ENCODE measurements at places on chromosomes 11 and 22. TPM values are rescaled to one million over a fixed set of nuclear protein-coding genes. Genes with fewer than 3 reads are reported as not detected.

GRCh38 chr22:20223421-20224255 lies 44.5 kb downstream of the RTN4R start:
- DNase-seq = no peak

GRCh38 chr22:43441216-43441615 lies 29.4 kb downstream of the MPPED1 start:
- no peak for DNase-seq

DNA sequence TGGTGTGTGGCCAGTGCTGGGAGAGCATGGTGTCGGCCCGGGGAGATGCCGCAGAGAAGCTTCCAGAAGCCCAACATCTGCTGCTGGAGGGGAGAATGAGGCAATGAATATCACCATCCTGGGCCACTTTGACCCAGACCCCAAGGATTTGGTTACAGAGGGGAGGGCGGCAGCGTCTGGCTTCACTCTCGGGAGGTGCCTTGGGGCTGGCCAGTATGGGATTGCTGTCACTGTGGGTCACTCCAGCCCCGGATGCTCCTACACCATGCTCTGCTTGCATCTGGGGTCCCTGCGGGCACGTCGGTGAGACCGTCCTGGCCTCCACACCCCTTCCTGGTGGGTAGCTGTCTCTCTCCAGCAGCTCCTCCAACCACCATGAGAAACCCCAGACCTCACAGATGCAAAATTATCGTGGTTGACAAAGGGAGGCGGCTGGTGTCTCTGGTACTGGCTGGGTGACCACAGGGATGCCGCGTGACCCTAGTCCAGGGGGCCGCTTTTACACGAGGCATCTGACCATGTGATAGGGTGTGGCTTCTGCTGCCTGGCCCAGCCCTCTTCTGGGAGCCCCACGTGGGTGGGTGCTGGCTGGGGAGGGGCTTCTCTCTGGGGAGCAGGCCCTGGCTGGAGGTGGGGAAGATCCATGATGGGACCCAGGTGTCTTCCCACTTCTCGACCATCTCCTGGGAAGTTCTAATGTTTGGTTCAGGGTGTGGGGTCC lies 5.7 kb downstream of the KCNQ1 start:
- DNase-seq = no peak

GRCh38 chr11:72038491-72038890 lies 39.8 kb downstream of the IL18BP start:
- DNase-seq = no peak

- no peak for DNase-seq
These were observed 126.9 kb downstream of the KCNQ1 start for GRCh38 chr11:2571598-2572281.

DNA sequence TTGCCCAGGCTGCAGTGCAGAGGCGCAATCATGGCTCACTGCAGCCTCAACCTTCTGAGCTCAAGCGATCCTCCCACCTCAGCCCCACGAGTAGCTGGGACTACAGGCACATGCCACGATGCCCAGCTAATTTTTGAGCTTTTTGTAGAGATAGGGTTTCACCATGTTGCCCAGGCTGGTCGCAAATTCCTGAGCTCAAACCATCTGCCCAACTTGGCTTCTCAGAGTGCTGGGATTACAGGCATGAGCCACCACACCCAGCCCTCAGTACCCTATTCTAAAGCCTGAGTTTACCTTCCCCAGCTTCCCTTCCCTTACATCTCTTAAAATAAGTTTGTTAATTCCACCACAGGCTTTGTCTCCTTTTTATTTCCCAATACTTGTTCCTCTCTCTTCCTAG lies 59.1 kb downstream of the AMBRA1 start:
- DNase-seq = no peak

GRCh38 chr22:47610281-47610680 lies 847.8 kb downstream of the TBC1D22A start:
- no peak for DNase-seq

- no peak for DNase-seq
These were observed 34.9 kb downstream of the GRAMD4 start for GRCh38 chr22:46654927-46655595.

DNA sequence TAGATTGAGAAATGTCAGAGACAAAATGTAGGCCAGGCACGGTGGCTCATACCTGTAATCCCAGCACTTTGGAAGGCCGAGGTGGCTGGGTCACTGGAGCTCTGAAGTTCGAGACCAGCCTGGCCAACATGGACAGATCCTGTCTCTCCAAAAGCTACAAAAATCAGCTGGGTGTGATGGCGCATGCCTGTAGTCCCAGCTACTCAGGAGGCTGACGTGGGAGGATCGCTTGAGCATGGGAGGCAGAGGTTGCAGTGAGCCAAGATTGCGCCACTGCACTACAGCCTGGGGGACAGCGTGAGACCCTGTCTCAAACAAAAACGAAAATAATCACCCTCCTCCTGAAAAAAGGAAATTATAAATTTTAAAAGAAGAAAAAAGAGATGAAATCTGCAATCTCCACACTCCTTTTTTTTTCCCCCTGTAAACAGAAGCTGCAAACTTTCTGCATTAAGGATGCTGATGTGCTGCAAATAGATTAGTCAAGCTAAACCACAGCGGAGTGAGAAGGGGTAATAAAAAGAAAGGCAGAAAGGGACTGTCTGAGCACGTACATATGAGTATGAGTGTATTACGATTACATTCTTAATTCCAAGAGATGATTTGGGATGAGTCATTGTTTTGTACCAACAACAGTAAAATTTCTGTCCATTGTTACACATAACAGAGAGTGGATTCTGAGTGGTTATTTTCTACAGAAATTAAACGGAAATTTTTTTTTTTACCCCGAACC lies 87.3 kb downstream of the SIK3 start:
- DNase-seq = no peak

DNA sequence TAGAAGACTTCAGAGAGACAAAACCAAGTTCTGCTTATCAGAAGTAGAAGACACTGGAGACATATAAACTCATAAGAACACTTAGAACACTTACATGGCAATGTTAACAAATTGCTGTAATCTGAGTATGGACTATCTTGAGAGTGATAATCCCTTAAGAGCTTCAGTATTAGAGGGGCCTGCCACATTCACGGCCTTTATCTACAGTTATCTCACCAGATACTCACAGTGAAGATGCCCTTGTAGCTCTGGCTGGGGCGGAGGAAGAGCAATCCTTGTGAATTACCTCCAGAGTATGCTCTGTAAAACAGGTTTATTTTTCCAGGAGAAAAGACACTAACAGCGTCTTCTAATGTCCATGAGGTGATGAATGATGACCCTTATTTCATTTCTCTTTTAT lies 762.8 kb downstream of the FAM181B start:
- DNase-seq = no peak

DNA sequence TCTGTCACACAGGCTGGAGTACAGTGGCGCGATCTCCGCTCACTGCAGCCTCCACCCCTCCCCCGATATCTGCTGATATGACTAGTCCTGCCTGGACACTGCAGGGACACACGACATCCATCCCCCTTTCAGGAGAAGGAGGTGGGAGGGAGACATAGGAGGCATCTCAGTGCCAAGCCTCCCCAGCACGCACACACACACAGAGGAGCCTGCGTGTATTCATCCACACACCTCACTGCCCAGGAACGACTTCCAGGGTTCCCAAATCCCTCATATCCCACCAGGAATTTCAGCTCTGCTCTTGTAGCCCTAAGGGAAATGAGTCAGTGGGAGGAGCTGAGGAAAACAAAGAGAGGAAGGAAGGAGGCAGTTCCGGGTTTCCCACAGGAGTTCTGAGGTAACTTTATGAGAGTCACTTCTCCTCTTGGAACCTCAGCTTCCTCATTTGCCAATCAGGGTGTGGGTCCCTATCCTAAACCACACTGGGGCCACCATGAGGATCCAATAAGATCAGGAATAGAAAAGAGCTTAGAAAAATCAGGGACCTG lies 37.2 kb upstream of the ACER3 start:
- DNase-seq = no peak

GRCh38 chr11:112590764-112591163 lies 330.1 kb upstream of the PLET1 start:
- DNase-seq = no peak

DNA sequence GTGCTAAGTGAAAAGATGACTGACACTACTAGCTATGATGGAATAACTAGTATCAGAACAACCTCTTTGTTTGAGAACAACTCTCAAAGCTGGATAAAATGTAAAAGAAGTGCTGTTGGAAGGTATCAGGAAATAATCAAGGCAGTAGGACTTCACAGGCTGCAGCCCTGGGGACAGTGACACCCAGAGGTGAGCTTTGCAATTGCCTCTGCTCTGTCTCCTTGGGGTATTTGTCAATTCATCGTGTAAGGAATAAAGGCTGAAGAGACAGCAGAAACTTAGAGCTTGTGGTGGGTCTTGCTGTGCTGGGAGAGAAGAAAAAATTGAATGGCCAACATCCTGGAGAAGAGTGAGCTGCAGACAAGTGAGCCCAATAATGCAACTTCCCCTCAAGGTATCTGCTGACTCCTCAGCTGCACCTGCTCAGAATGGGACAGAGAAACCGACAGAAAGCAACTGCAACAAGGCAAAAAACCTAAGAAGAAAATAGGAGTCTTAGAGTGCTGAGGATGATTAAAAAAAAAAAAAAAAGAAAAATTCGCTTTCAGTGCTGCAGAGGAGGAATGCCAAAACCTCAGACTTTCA lies 141.1 kb downstream of the RCN1 start:
- DNase-seq = peak; percentile 60

GRCh38 chr11:84722583-84723108 lies 904.5 kb downstream of the DLG2 start:
- no peak for DNase-seq

DNA sequence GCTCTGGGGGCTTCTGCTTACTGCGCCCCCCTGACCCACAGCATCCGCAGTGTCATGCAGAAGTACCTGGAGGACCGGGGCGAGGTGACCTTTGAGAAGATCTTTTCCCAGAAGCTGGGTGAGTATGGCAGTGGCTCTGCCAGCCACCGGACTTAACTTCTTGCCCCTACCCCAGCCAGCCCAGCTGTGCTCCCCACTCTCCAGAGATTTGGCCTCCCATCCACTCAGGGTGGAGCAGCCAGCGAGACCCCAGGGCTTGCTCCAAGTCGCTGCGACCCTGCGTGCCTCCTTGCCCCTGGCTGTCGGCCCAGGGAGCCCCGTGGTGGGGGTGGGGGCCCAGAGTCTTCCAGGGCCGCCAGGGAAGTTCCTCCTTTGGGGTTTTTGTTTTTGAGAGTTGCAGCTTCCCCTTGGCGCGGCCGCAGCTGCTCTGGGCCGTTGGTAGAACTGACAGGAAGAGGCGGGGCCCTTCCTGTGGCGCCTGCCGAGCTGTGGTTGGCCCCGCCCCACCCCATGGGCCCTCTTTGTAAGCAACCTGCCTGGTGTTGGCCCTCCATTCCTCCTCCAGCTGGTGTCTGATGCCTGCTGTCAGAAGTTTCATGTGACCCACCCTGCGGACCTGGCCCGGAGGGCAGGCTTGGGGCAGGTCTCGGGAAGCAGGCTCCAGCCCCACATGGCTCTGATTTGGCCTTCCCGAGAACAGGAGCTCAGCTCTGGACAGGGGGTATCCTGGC lies 11.1 kb downstream of the GRK2 start:
- peak; percentile 98 for DNase-seq

DNA sequence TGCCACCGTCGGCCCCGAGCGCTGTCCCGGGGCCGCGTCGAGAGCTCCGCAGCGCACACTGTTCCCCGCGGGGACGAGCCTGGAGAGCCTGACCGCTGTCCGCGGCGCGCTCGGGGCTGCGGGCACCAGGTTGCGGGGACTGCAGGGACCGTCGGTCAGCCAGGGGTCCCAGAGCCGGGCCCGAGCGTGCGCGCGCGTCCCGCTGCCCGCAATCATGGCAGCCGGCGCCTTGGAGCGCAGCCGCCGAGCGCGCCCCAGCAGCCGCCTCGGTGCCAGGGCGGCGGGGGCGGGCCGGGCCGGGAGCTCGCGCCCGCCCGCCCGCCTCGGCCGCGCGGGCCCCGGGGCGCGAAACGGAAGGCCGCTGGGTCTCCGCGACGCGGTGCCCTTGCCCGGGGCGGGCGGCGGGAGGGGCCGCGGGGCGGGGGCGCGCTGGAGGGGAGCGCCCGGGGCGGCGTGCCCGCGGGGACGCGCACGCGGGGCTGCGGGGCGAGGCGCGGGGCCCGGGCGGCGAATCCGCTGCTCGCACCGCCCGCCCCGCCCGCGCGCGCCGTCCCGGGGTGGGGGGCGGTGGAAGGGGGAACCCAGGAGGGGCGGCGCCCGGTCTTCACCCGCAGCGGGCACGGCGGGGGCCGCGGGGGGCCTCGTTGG lies 79.4 kb upstream of the PPARA start:
- DNase-seq = no peak

DNA sequence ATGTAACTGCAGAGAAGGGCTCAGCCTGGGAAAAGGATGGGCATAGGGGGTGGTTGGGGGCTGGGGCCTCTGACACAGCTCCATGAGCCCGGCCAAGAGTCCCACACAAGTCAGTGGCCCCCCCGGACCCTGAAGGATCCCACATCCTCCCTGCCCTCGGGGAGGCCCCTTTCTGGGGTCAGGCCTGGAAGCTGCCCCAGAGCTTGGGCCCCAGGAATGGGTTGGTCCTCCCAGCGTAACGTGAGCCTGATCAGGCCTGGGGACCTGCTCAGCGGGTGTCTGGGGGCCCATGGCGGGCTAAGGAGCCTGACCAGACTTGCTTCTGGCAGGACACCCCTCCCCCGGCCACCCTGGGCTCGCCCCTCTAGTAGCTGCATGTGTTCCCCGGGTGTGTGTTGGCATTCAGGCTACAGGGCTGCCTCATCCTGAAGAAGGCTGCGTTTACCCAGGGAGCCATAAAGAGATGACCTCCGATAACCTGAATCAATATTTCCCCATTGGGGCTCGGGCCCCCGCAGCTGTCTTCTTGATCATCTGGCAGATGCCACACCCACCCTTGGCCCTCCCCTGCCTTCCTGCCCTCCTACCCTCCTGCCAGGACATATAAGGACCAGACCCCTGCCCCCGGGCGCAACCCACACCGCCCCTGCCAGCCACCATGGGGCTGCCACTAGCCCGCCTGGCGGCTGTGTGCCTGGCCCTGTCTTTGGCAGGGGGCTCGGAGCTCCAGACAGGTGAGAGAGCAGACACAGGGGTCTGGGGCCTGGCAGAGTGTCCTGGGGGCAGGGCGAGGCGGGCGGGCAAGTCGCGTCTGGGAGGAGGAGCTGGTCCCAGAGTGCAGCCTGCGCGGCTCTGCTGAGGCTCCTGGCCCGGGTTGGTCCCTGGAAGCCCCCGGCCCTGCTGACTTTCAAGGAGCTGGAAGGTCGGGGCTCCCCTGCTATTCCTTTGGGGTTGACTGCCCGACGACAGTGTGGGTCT lies at the start of gene MUC2:
Gene MUC2, plus strand, starts transcription at position 631 of the 978 bp plus-strand sequence.
- no peak for DNase-seq

- DNase-seq = no peak
These were observed 70.5 kb upstream of the TNRC6B start for GRCh38 chr22:40107244-40107643.

DNA sequence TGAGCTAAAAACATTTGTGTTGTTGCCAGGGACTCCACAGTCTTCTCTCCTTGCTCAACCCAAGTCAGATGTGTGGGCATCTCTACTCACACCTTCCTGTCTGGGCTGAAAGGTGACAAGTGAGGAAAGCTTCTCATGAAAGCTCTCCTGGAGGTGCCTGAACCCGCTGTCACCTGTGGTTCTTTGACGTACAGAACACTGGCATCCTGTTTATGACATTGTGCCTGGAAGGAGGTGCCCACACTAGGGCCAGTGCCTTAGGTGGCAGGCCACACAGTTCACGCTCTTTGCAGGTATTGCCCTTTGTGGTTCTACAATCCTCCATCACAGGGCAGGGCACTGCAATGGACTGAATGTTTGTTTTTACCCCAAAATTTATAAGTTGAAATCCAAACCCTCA lies 108.5 kb downstream of the CD44 start:
- no peak for DNase-seq

Gene POU2AF1
- 0.17 TPM for total RNA-seq

Gene C11orf87
- total RNA-seq = not detected

Gene PDGFD
- 4.7 TPM for total RNA-seq

Gene SLC22A25
- not detected for total RNA-seq

Data from esophagus muscularis mucosa (tissue), 4 donors.